ENCODE measurements at places on chromosomes 3 and 15.

DNA sequence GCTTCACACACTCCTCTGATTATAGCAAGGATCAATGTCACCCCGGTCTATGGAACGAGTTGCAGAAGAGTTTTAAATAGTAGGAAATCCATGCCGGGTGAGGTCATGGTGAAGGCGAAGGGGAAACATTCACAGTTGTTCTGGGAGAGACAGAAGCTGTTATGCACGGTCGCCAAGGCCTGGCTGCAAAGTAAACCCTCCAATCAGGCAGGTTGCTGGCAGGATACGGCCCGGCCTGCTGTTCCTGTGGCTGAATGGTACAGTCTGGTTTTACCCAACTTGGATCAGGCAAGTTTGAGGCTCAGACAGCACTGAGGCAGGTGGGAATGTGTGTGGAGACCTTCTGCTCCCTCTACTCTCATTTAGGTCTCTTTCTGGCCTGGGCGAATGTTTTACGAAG is 45.3 kb upstream of the ATP2B2 start:
- DNase-seq, result no peak

DNA sequence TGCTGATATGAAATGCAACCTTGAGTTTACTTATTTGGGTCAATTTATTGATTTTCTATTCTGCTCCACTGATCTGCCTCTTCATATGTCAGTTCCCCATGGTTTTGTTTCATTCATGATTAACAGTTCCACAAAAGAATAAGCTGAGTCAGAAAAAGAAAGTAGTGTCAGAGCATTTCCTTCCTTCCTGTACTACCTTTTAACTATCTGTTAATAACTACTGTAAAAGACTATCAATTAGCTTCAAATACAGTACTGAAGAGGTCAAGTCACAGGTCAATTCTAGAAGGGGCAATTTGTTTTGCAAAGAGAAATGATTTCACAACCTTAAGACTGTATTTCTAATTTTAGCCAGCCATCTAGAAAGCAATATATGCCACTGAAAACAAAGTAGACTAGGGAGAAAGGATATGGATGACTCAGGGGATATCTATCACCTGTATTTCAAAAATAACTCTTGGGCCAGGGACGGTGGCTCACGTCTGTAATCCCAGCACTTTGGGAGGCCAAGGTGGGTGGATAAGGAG is 129.5 kb downstream of the TFDP2 start:
- DNase-seq, result peak; percentile 26

GRCh38 chr3:128996200-128996599 is 2.3 kb upstream of the CFAP92 start:
- no peak for DNase-seq

DNA sequence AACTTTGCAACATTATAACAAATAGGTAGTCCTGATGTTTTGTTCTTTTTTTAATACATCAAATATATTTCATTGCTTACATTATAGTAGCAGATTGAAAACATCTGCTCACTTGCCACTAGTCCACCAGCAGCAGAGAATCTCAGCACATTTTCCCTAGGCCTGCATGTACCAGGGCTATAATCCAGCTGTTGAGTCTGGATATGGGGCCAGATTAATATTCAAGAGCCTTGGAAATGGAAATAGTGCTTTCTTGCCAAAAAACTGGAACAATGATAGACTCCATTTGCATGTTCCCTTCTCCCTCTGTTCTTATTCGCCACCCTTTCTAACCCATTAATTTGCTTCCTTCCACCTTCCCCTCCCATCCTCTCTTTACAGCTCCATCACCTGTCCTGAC is 288.0 kb downstream of the EPHA3 start:
- DNase-seq, result no peak

GRCh38 chr3:158108445-158108985 is 1.4 kb upstream of the RSRC1 start:
- DNase-seq, result no peak

DNA sequence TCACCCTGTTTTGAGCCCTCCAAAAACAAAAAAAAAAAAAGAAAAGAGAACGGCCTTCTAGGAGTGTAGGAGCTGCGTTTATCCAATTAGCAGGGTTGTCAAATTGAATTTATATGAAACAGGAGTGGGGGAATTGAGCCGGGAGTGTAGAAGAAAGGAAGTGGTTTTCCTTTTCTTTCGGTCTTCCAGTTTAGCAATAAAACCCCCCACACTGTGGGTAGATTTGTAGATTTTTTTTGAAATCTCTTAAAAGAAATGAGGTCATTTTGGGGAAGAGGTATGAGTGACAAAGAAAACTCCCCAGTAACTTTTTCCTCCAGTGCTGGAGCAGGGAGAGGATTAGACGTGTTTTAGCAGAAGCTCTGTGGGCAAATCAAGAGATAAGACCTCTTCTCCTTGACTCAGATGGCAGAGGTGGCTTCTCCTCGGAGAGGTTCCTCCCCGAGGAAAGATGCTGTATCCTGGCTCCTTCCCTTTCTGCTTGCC is 30.8 kb downstream of the BOC start:
- no peak for DNase-seq

GRCh38 chr3:159831466-159831865 is 157.2 kb upstream of the IL12A start:
- DNase-seq, result no peak

All from NCI-H146 (cell line).